ENCODE measurements at places on chromosomes 13 and 19. TPM values are rescaled to one million over a fixed set of nuclear protein-coding genes. Genes with fewer than 3 reads are reported as not detected.

DNA sequence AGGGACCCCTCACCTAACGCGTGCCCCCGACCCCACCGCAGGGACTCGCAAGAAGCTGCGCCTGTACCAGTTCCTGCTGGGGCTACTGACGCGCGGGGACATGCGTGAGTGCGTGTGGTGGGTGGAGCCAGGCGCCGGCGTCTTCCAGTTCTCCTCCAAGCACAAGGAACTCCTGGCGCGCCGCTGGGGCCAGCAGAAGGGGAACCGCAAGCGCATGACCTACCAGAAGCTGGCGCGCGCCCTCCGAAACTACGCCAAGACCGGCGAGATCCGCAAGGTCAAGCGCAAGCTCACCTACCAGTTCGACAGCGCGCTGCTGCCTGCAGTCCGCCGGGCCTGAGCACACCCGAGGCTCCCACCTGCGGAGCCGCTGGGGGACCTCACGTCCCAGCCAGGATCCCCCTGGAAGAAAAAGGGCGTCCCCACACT, 4.7 kb upstream of the MYBPC2 start:
- no peak for DNase-seq

DNA sequence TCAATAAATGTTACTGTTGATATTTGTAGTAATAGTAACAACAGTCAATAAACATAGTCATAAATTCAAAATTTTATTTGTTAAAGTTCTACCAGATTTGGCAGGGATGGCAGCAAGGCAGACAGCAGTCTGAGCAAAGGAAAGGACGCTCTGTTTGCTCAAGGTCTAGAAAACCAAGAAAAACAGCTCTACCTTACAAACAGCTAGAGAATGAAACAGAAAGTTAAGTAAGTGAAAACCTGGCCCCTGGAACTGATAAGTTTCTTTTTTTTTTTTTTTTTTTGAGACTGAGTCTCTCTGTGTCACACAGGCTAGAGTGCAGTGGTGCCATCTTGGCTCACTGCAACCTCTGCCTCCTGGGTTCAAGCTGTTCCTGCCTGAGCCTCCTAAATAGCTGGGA, 27.9 kb downstream of the ENOX1 start:
- no peak for DNase-seq

- no peak for DNase-seq
These were observed 148.0 kb downstream of the DCLK1 start for GRCh38 chr13:35983206-35983605.

The CEACAM16 gene
- total RNA-seq: not detected

The SULT2A1 gene
- total RNA-seq: not detected

- peak; percentile 94 for DNase-seq
These were observed 1.5 kb upstream of the ATP5F1D start for GRCh38 chr19:1239796-1240737.

GRCh38 chr13:23427342-23427843, 6.1 kb downstream of the SACS start:
- no peak for DNase-seq

The MBD3L2 gene
- not detected for total RNA-seq

- no peak for DNase-seq
These were observed 50.2 kb downstream of the CPAMD8 start for GRCh38 chr19:16976446-16976845.

DNA sequence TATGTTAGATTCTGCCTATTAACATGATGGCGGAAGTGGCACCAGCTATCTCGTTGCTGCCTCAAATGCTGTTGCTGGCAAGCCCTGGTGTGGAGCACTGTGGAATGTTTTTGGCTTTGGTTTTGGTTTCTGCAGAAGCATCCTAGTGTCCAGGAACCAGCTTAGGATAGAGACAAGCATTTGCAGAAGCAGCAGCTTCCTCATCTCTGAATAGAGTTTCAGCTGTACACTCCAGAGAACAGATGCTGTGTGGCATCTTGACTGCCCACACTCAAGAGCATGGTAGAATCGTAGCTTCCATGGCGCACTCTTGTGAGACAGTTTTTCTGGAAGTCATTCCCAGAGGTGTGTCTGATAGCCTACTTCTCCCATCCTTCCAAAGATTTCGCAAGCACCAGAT, 145.3 kb upstream of the RXFP2 start:
- no peak for DNase-seq

GRCh38 chr13:32205431-32206096, 109.6 kb downstream of the ZAR1L start:
- DNase-seq: no peak

The UBE2L5 gene
- not detected for total RNA-seq

The PCDH8 gene
- total RNA-seq: not detected

DNA sequence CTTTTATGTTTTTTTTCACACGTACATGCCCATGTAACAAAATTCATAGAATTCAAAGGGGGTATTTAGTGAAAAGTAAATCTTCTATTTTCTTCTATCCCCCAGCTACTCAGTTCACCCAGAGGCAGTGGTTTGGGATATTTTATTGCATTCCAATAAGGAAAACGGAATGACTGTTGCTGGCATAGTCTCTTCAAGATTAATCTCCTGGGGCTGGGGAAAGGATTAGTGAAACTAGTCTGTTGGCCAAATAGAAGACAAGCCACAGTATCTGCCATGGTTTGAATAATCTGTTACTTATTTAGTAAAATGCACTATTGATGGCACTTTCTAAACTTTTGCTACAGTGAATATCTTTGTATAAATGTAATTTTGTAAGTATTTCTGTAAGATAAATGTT, 122.0 kb downstream of the NDFIP2 start:
- DNase-seq: no peak

DNA sequence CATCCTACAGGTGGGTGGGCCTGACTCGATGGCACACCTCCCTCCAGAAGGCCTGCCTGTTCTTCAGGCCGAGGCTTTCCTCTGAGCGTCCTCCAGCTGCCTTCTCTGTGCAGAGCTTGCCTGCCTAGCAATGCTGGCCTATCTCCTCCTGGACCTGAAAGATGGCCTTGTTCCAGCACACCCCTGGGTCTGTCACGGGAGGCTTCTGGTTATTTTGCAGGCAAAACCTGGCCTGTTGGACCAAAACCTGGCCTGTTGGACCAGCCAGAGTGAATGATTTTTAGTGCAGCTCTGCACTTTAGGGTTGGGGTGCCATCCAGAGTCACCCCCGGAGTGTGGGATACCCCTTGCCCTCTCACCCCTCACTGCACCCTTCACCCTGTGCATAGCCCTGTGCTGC, 128.4 kb downstream of the KATNAL1 start:
- no peak for DNase-seq

The TJP3 gene
- total RNA-seq: 1.5 TPM
